Hematopoietic multipotent progenitor cell treated with erythropoietin and hydrocortisone succinate and interleukin-3 and kit ligand, for 4 days (in vitro differentiated cells): ENCODE measurements at places on chromosomes 12 and 14.

DNA sequence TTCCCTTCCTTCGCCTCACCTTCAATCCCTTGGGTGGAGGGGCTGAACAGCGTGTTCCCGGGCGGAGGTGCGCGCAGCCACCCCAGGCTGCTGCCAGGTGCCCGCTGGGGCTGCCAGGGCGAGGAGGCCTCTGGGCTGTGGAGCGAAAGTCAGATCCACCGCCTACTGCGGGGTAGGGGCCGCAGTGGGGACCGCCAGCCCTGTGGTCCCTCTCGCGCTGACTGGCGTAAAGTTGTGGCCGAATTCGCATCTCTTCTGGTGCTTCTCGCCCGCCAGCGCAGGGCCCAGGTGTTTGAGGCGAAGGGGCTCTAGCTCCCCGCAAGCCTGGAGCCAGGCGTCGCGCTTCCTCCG is 6.9 kb upstream of the HOXC4 start:
- no peak for DNase-seq

DNA sequence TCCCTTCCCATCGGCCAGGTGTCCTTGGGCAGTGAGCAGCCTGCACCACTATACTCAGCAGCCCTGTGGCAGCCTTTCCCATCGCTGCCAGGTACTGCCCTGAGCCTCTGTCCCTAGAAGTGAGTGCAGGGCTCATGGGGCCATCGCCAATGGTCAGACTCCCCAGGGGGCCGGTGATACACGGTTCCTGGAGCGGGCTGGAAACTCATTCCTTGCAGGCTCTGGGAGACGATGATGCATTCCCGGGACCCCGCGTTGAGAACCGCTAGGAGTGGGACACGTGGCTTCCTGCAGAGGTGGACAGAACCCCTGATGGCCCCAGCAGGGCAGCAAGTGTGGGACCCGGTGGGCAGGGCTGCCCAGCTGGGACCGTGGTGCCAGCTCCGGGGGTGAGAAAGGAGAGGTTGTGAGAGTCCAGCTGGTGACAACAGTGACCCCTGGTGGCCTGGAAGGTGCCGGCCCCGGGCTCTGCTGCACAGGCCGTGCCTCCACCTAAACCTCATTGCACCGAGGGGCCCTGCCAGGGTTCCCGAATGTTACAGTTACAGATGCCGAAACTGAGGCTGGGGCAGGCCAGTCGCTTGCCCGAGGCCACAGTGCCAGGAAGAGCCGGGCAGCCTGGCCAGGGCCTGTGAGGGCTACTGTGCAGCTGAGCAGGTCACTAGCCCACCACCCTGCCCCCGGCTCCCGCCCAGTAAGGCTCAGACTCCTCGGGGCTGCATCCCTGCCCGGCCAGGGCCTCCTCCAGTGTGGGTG is 33.8 kb downstream of the FBRSL1 start:
- peak; percentile 84 for DNase-seq

DNA sequence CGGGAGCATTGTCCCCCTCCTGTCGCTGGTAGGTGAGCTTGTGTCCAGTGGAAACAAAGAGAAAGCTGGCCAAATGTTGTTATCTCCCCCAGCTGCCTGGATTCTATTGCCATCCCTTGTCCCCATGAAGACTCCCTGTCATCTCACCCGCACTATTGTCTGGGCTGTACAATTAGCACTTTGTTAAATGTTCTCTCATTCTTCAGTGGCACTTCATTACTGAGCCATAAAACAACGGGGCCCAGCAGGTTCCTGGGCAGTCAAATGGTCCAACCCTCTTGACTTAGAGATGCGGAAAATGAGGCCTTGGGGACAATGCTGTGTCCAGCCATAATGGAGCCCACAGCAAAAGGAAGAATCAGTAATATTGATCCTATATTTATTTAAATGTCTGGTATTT is 13.2 kb upstream of the COL2A1 start:
- no peak for DNase-seq

- DNase-seq: no peak
Measured at GRCh38 chr14:58784931-58785330, 147.2 kb downstream of the DACT1 start.

- no peak for DNase-seq
Measured at GRCh38 chr14:50544911-50545310, 12.5 kb upstream of the MAP4K5 start.

- no peak for DNase-seq
Measured at GRCh38 chr12:105897311-105897725, 241.4 kb downstream of the NUAK1 start.

DNA sequence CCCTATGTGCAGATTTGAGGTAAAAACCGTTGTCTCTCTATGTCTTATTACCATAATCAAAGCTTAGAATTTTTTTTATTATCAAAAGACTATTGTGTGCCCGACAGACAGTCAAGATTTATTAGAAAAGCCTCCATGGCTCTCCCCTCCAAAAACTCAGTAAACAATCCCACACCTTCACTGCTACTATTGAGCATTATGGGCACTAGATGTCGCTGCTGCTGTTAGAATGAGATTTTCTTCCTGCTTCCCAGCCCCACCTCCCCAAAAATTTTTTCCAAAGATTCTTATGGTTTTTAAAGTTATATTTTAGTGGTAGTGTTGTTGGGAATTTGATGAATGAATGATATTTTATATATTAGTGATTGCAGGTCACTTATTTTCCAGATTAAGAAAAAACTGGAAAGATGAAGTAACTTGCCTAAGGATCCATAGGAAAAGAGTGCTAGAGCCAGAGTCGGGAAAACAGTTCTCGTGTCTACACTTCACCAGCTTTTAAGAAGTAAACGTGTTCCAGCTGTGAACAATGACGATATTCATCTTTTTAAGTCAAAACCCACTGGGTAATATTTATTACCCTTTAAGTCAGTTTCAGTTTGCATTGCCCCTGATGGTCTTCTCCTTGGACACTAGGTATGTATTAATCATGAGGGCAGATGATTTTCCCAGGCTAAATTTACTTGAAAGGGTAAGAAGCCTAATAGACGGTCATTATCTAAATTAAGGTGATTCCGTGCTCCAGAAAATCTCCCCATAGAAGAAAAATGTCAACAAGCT is 12.2 kb upstream of the FOXG1 start:
- peak; percentile 63 for DNase-seq

DNA sequence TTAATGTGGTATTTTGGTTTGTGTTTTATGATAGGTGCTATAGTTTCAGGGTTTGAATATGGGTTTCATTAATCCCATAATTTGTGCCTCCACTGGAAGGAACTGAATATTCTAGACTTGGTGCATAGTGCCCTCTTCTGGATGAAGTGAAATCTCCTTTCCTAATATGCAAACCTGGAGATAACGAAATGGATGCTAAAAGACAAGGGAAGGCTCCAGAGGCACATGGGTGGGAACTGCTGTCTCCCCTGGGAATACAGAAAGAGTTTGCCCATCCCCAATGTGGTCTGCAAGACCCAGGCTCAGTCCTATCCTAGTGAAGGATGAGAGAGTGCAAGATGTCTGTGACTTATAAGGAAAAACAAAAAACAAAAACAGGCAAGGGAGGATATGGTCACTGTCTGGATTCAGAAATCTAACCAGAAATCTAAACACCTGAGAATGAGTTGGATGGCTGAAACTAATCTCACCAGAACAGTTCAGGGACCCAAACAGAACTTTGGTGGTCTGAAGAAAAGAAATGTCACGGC is 142.3 kb upstream of the TMPO start:
- peak; percentile 79 for DNase-seq

GRCh38 chr14:105141486-105142281 is 26.9 kb downstream of the JAG2 start:
- DNase-seq: no peak

DNA sequence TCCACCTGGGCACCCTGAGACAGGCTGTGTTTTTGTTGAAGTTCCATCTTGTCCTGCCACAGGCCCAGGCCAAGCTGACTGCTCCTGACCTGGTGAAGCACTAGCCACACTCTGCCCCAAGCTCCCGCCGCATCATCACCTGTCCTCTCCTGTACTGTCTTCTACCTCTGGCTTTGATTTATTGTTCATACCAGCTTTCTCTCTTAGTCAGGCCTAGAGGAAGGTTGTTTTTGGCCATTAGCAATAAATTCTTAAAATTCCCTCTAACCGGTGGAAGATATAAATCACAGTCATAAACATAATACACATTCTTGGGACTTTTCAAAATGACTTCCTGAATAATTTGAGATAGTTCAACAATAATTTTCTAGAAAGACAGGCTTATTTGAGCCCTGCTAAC is 169.4 kb downstream of the DAD1 start:
- DNase-seq: no peak

- no peak for DNase-seq
Measured at GRCh38 chr12:109609342-109609741, 35.7 kb downstream of the MVK start.

GRCh38 chr12:113867258-113867657 is 98.9 kb downstream of the RBM19 start:
- peak; percentile 28 for DNase-seq

GRCh38 chr14:76936483-76936882 is 92.0 kb downstream of the IRF2BPL start:
- no peak for DNase-seq

DNA sequence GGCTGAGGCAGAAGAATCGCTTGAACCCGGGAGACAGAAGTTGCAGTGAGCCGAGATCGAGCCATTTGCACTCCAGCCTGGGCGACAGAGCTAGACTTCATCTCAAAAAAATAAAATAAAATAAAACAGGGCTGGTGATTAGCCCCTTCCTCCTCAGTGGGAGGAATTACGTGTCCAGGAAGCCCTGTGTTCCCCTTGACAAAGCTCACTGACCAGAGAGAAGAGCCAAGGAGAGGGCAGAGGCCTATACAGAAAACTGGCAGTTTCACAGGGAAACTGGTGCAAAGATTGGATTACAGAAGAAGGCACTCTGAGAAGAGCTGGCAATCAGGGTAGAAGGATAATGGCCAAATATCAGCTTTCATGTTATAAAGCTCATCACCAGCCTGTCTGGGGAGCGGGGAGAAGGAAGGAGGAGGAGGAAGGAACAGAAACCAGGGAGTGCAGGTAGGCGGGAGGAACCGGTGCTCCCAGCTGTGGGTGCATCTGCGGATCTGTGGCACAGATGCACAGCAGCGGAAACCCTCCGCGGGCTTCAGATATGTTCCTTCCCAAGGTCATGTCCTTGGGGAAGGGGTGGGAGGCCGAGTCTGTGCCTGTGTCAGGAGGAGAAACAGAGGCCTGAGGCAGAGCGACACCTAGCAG is 6.7 kb downstream of the RAB15 start:
- DNase-seq: no peak

GRCh38 chr14:54935958-54936357 is 33.3 kb upstream of the GCH1 start:
- DNase-seq: no peak

GRCh38 chr14:92759679-92760523 is 11.5 kb upstream of the LGMN start:
- DNase-seq: no peak
